ENCODE measurements at places on chromosomes 6 and 20.

DNA sequence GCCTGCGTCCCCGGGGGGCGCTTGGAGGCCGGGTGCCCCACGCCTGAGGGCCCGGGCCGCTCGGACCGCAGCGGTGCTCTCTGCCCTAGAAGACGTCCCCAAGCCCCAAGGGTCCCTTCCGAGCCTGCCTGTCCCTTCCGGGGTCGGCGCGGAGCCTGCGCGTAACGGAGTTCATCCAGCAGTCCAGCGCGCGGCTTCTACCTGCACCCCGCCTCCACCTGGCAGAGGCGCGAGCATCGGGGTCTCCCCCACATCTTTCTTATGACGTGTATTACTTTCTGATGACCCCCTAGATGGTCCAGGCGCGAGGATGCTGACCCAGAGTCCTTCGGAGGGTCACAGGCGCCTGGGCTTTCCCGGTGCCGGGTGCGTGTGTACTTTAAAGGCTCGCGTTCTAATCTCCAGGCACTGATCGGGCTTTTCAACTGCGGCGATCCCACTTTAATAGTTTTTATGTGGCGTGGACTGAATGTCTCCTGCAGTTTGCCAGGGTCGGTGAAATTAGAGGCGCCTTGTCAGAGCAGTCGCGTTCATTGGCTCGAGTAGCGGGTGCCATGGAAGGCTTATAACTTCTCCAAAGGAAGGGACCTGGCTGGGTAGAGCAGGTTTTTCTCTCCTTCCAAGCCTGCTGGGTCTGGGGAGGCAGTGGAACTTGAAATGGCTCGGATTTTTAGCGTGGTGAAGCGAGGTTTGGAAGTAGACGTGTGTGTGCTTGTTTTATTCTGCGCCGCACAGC lies 912 bp downstream of the EYA4 start:
- DNase-seq: no peak

DNA sequence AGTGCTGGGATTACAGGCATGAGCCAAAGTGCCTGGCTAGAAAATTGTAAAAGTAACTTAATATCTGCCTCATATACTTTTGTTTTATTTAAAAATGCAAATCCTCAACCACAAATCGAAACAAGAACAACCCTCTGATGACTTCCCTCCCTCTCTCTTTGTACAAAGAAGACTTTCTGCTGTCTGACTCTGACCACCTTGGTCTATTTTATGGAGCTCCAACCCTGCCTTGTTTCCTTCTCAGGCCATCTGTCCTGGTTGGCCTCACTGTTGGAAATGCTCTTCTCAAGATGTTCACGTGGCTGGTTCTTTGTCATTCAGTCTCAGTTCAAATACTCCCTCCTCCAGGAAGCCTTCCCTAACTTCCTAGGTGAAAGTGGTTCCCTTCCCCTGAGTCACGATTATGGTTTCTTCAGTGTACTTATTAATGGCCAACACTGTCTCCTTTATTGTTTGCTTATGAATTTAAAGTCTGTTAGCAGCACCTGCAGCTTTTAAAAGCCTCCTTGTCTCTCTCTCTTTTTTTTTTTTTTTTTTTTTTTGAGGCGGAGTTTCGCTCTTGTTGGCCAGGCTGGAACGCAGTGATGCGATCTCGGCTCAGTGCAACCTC lies 151.5 kb upstream of the SALL4 start:
- no peak for DNase-seq

DNA sequence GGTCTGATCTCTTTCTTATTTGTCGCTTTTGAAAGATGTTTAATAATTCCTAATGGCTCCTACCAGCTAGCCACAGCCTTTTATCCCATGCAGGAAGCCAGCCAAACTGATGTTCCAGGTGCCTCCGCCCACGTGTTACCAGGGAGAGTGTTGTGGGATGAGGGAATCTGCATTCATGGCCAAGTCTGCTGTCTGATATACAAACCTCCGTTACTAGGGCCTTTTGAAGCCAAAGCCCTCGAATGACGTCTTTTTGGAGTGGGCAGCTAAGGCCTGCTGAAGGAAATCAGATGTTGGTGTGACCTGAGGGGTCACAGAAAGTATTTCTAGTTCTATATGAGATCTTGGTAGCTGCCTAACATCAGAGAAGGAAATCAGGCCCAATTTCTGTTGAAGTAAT lies 21.3 kb downstream of the STK35 start:
- DNase-seq: no peak

GRCh38 chr6:18265787-18266522 lies 1.6 kb upstream of the DEK start:
- no peak for DNase-seq

DNA sequence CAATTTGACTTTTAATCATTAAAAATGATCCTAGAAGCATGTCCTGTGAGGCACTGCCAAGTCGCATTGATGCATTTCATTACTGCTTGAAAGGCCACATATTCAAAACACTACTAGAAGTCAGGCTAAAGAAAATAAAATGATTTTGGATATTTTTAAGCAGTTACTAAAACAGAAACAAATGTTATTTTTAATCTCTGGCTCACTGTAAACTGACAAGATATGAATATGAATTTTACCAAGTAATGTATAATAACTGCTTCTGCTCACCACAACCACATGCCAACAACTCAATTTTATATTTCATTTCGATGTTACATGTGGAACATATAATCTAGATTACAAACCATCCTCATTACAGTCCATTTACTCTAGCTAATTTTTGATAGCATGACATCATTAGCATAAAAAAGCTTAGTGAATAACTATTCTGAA lies 90.6 kb downstream of the ATXN1 start:
- no peak for DNase-seq

GRCh38 chr6:166936079-166936787 lies 20.1 kb downstream of the RNASET2 start:
- DNase-seq: no peak

DNA sequence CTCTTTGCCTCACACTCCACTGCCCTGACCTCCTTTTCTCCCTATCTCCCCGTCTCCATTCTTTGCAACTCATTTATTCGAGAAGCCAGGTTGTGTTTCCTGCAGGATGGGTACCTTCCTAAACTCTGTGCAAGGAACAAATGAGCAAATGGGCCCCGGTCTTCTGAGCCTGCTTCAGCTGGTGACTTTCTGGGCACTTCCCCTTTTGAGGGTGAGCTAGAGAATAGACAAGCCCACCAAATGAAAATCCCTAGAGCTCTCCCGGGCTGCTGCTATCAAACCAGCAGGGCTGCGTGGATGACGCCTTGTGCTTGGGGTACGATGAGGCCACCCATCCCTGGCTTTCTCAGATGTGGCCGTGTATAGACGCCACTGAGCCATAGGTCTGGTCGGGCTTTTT lies 91.0 kb upstream of the FOXA2 start:
- no peak for DNase-seq

DNA sequence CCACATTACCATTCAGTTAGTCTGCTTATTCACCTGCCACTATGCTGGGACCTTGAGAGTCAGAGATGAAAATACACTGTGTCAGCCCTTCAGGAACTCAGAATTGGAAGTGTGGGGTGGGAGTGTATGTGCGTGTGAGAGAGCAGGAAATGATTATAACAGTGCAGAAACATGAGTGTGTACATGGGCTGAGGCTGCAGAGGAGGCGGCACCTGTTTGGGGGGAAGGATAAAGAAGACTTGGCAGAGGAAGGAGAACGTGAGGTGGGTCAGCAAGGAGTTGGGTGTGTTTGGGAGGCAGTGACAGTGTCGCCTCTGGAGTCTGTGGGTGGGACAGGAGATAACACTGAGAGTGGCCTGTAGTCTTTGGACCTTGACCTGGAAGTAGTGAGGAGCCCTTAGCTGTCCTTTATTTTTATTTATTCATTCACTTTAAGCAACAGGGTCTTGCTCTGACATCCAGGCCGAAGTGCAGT lies 3.1 kb downstream of the CHMP4B start:
- no peak for DNase-seq

- DNase-seq: no peak
Measured at GRCh38 chr6:100035873-100036653, 42.0 kb upstream of the MCHR2 start.

- no peak for DNase-seq
Measured at GRCh38 chr6:109759098-109759955, 68.2 kb downstream of the FIG4 start.

DNA sequence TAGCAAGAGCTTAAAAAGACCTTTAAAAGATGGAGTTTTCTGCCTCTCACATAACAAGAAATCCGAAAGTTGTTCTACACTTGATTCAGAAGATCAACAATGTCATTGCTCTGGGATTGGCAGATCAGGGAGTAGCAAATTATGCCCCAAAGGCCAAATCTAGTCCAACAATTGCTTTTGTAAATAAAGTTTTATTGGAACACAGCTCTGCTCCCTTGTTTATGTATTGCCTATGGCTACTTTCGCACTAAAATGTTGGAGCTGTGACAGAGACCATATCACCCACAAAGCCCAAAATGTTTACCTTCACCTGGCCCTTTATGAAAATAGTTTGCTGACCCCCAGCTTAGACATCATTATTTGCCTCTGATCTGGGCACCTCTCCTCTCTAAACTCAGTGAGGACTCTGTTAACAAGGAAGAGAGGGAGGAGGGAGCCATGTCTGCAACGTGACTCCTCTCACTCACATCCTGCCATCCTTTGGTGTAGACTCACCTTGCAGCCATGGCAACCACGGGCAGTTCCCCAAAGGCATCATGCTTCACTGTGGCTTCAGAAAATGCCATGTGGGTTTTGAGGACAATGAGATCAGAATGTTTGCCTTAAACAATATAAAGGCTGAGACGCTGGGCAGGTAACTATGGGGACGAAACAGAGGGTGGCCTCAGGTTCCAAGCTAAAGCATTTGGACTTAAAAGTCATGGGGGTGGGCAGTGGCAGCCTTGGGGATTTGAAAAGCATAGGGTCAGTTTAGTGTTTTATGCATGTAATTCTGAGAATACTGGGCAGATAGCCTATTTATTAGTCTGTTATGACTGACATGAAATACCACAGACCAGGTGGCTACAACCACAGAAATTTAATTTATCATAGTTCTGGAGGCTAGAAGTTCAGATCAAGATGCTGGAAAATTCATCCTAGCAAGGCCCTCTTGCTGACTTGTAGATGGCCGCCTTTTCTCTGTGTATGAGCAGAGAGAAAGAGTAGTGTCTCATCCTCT lies 149.7 kb upstream of the TNFAIP3 start:
- no peak for DNase-seq

- DNase-seq: no peak
Measured at GRCh38 chr6:130670142-130670541, 157.1 kb upstream of the SMLR1 start.

DNA sequence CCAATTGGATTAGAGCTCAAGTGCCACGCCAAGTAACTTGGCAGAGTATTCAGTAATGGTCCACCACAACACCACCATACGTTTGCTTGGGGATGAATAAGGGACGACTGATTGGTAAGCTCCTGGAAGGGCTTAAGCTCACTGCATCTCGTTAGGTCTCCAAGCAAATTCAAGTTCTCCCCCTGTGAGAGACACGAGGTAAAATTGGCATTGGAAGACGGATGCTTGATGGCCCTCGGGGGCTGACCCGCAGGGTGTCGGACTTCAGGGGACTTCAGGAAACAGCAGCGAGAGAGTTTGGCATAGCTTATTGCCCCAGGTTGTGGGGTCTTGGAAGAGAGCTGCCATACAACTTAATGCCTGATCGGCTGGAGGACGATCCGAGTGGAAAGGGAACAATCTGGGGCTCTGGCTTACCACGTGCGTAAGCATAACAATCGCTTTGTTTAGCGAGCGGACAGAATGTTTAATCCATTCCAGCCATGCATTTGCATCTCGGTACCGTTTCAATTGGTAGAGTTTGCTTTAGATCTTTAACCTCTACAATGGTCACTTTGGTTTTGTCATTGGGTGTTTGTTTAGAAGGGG lies 4.8 kb upstream of the ZNFX1 start:
- DNase-seq: no peak

- DNase-seq: no peak
Measured at GRCh38 chr6:151629791-151630190, 136.0 kb downstream of the CCDC170 start.

GRCh38 chr6:14053811-14054210 lies 63.8 kb upstream of the CD83 start:
- DNase-seq: no peak

- no peak for DNase-seq
Measured at GRCh38 chr6:158772851-158773371, 46.3 kb downstream of the EZR start.

DNA sequence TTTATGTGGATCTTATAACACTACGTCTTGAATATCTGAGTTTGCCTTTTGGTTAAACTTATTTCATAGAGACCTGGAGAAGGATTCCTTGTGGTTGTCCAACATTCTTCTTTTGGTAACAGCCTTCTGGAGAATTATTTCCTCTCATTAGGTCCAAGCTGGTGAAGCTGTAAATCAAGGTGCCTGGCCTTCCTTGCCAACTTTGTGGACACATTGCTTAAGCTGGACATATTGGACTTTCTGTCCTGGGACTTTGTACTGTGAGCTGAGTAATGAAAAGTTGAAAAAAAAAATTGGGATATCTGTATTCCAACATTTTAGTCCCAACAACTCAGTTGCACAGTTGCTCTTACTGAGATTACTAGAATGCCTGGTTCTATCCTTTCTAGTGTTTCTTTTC lies 186.2 kb downstream of the HAO1 start:
- no peak for DNase-seq

- no peak for DNase-seq
Measured at GRCh38 chr20:50569864-50570836, 60.0 kb downstream of the PTPN1 start.

- DNase-seq: no peak
Measured at GRCh38 chr6:45714741-45715507, 300.7 kb downstream of the CLIC5 start.

- no peak for DNase-seq
Measured at GRCh38 chr6:150588888-150589499, 10.7 kb upstream of the PLEKHG1 start.

- DNase-seq: no peak
Measured at GRCh38 chr6:133632906-133633305, 256.0 kb upstream of the TCF21 start.

GRCh38 chr6:148516617-148517016 lies 174.0 kb downstream of the SASH1 start:
- DNase-seq: no peak

DNA sequence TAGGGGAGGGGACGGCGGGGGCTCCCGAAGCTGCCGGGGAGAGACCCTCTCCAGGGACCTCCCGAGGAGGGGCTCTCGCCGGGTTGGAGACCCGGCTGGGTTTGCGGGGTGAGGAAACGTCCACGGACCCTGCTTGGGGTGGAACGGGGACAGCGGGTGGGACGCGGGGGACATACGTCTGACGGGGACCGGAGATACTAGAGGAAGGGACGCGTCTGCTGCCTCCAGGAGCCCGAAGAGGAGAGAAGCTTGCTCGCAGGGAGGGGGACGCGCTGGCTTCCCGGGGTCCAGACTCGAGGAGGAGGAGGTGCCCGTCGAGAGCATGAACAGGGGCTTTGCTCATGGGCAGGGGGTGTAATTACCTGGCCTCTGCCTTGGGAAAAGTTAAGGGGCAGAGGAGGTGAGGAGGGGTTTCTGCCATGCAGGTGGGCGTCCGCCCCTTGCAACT lies 593 bp downstream of the DNMT3B start:
- no peak for DNase-seq

- DNase-seq: no peak
Measured at GRCh38 chr20:58593880-58594638, 57.0 kb upstream of the STX16 start.

GRCh38 chr6:125871365-125871764 lies 80.6 kb downstream of the NCOA7 start:
- no peak for DNase-seq
